NCI-H446 (cell line): ENCODE measurements at places on chromosomes 2 and 18.

- DNase-seq, result no peak
Measured at GRCh38 chr2:58520903-58521302, 279.8 kb upstream of the FANCL start.

DNA sequence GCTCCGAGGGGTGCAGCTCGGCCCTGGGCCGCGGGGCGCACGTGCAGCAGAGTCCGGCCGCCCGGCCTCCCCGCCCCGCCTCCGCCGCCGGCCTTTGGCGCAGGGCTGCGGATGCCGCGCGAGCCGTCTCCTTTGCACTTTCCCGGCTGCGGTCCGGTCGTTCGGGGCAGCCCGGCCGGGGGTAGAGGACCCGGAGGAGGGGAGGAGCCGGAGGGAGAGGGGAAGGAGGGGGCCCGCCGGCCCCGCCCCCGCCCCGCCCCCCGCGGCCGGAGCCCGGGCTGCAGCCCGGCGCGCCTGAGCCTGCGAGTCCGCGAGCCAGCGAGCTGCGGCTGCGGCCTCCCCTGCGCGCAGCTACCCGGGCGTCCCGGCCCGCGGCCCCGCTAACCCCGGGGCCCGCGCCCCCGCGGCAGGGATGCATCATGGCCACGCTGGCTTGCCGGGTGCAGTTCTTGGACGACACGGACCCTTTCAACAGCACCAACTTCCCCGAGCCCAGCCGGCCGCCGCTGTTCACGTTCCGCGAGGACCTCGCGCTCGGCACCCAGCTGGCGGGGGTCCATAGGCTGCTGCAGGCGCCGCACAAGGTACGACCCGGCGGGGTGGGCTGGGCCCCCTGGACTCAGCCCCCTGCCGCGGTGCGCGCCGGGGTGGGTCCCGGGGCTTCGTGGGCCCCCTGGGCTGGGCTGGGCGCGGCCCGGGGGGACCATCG lies at the start of gene FHOD3:
FHOD3 (plus strand) TSS at position 297 of the 709 bp plus-strand sequence; CDS start at position 420, 123 bp downstream.
- no peak for DNase-seq

GRCh38 chr18:46298511-46298910 lies 194.3 kb downstream of the HAUS1 start:
- DNase-seq, result no peak

DNA sequence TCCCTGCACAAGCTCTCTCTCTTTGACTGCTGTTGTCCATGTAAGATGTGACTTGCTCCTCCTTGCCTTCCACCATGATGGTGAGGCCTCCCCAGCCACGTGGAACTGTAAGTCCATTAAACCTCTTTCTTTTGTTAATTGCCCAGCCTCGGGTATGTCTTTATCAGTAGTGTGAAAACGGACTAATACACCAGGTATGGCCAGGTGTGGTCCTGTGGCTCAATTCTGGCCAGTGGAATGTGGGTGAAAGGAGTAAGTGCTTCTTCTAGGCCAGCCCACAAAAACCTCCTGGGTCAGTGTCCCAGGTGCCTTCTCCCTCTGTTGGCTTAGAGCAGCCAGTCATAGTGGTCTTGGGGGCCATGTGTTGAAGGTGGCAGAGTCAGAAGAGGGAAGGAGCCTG lies 57.0 kb downstream of the PRKCE start:
- DNase-seq, result no peak

DNA sequence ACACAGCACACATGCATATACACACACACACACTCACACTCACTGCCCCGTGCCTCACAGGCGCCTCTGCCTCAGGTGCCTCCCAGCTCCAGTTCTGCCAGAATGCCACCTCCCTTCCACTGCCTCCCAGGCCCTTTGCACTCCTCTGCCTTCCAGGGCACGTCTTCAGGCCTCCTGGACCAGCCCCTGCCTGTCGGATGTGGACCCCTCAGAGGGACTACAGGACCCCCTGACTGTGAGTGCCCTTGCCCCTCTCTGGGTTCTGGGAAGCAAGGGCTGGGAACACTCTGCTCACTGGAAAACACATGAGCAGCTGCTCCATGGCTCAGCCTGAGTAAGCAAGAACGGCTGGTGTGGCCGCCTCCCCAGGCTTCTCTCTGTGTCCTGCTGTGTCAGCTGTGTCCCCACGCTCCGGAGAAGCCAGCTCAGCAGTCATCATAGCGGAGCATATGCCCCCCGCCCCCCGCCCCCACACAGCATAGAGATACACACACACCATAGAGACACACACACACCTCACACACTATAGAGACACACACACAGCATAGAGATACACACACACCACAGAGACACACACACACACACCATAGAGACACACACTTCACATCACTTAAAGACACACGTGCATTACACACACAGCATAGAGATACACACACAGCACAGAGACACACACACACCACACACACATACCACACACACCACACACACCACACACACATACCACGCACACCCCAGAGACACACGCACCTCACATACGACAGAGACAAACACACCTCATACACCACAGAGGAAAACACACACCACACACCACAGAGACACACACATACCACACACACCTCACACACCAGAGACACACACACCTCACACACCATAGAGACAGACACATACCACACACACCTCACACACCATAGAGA lies 271.3 kb downstream of the CYRIA start:
- DNase-seq, result no peak

- DNase-seq, result no peak
Measured at GRCh38 chr2:242011167-242011513, 141.6 kb downstream of the RTP5 start.

DNA sequence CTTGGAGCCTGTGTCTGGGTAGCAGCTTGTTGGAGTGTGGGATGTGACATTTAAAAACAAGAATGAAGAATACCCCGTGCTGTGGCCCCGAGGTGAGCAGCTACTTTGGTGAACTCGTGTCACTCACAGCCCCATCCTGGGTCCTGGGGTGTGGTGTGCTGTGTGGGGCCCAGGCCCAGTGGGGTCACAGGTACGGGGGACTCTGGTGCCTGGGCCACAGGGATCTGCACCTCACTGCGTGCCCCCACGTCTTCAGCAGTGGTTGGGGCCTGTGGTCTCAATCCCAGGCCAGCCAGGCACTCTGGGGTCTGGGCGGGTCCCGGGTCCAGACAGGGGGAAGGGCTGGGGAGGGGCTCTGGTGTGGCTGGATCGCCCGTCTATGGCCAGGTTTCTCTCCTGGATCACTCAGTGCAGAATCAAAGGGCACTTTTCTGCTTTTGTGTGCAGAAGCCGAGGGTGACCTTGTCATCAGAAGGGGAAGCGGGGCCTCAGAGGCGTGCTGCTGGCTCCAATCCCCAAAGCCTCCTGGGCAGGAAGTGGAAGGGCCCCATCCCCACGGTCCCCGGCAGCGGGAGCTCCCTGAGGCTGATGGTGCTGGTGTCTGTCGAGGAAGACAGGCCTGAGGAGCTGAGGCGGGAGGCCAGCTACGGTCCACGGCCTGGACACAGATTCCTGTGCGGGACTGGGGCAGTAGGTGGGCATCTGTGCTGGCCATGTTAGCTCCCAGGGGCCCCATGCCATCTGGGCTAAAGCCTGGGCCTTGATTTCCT lies 1.4 kb downstream of the GPR35 start:
- no peak for DNase-seq

DNA sequence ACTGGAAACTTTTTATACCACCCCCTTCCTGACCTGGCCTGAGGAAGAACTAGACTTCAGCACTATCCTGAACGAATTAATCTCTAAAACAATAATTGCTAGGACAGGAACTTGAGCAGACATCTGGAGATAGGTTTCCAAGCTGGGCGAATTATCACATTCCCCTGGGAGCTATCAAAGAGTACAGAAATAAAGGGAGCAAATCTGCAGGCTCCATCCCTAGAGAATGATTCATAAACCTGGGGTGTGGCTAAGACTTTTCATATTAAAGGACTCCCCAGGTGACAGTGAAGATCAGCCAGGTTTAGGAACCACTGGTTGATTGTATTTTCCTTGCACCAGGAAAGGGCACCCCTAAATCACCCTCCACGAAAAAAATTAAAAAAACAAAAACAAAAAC lies 105.6 kb upstream of the NOL4 start:
- DNase-seq, result no peak

DNA sequence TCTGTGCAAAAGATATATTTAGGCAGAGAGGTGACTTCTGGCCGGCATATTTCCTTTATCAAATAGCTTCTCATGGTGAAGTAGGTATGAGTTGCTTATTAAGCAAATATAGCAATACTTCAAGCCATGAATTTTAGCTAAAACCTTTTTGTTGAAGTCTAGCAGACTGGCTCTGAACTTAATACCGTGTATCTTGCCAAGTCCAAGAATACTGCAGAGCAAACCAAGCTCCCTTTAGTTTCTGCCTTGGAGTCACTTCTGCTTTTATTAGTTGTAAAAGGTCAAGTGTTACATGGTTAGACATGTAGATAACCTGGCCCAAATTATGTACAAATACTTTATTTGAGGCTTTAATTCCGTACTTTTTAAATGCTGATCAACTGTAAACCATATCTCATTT lies 627.6 kb upstream of the PKDCC start:
- no peak for DNase-seq

DNA sequence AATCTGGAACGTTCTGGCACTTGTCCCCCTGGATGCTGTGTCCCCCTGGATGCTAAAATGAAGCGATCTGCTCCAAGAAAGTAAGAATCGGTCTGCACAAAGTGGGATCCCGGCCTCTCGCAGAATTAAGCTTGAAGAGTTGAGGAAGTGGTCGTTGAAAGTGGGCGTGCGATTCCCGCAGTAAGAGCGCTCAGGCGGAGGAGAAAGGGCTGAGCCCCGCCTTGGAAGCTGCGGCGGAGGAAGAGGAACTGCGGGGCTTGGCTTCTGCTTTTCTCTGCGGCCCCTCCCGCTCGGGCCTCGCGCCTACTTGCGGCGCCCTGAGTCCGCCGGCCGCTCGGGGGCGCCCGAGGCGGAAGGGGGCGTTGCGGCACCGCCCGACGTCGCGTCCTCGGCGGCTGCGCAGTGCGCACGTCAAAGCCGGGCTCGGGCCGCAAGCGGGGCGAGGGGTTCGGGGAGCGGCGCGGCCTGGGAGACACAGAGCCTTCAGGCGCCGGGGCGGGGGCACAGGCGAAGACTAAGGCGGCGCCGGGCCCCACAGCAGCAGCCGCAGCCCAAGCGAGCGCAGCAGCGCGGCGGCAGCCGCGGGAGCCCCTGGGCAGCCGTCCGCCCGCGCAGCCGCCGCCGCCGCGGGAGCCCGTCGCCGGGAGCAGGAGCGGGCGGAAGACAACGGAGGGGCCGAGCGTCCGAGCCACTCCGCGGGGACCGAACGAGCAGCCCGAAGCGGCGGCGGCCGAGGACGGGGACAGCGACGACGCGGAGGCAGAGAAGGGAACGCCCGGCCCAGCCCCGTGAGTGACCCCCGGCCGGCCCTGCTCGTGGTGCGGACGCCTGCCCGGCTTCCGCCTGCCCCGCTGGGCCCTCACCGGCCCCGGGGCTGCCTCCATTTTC lies at the start of gene CAB39:
CAB39 (plus strand) TSS at position 400 of the 888 bp plus-strand sequence. CDS start 47,160 bp downstream, outside the sequence.
- DNase-seq, result peak; percentile 93

DNA sequence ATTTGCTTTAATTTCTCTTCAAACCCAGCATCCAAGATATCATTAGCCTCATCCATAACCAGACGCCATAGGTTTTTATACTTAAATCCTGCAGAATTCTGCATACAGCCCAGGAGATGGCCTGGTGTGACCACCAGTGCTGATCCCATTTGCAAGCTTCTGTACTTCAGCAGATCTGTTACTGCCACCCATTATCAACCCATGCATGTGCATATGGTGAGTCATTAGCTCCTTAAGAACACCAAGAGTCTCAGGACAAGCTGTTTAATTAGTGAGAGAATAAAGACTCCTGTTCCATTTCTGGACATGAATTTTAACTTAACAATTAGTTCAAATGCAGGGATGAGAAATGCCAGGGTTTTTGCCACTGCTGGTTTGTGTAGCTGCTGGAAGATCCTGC lies 110.7 kb upstream of the TANK start:
- DNase-seq, result no peak
